ENCODE measurements at places on chromosomes 16 and 17. TPM values are rescaled to one million over a fixed set of nuclear protein-coding genes. Genes with fewer than 3 reads are reported as not detected.

Gene ACSM5
- total RNA-seq = 0.21 TPM

- no peak for DNase-seq
Observed at GRCh38 chr16:60137891-60138290, 1403.8 kb upstream of the GOT2 start.

Gene CCDC43
- 16.0 TPM for total RNA-seq

DNA sequence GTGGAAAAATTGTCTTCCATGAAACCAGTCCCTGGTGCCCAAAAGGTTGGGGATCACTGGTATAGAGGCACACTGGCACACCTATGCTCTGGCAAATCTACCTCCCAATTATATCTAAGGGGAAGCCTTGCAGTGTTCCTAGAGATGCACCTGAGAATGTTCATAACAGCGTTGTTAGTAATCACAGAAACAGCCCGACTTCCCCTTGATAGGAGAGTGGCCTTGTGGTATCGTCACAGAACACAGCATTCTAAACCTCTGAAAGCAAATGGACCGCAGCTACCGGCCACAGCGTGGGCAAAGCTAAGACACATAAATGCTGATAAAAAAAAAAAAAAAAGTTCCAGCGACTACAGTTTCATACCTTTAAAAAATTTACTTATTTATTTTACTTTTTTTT is 39.1 kb upstream of the ADGRG1 start:
- no peak for DNase-seq

Gene KRTAP4-3
- not detected for total RNA-seq

GRCh38 chr16:57994778-57995177 is 5.7 kb downstream of the ZNF319 start:
- no peak for DNase-seq

DNA sequence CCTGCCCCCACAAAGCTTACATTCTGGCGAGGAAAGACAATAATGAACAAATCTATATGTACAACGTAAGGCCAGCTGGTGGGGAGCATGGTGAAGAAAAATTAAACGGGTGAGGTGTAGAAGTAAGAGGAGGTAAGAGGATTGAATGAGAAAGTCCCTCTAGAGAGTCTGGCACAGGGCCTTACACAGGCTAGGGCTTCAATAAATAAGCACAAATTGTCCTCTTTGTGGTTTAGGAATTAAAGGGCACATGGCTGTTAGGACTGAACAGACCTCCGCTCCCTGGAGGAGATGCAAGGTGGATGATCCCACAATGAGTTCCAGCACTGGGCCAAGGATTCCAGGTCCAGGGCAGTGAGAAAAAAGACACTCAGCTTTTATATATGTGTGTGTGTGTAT is 43.1 kb upstream of the HAPSTR1 start:
- no peak for DNase-seq

DNA sequence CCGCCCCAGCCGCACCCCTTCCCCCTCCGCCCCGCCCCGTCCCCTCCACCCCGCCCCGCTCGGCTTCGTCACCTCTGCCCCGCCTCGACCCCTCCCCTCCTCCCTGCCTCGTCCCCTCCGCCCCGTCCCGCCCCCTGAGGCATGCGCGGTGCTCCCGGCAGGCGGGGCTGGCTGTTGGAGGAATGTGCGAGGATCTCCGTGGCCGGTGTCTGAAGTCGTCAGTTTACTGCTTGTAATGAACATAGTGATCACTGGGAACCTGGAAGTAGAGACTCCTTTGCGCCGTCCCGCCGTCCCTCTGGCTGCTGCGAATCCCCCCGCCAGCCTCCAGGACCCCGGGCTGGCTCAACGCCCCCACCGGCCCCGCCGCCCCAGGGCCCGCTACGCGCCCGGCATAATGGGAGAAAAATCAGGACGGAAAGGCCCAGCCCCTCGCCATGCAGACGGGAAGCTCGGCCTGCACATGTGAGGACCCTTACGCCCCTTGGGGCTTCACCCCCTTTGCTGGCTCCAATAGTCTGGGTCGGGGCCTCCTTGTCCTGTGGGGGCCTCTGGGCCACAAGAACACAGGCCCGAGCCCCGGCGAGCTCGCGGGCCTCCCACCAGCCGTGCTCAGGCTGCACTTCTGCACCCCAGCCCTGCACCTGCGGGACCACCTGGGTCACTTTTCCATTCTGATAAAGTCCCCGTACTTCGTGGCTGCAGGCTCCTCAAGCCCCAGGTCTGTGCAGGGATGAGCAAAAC is 743.1 kb downstream of the KCNJ18 start:
- DNase-seq = no peak

Gene MYH2
- total RNA-seq = not detected

Gene PDILT
- not detected for total RNA-seq

DNA sequence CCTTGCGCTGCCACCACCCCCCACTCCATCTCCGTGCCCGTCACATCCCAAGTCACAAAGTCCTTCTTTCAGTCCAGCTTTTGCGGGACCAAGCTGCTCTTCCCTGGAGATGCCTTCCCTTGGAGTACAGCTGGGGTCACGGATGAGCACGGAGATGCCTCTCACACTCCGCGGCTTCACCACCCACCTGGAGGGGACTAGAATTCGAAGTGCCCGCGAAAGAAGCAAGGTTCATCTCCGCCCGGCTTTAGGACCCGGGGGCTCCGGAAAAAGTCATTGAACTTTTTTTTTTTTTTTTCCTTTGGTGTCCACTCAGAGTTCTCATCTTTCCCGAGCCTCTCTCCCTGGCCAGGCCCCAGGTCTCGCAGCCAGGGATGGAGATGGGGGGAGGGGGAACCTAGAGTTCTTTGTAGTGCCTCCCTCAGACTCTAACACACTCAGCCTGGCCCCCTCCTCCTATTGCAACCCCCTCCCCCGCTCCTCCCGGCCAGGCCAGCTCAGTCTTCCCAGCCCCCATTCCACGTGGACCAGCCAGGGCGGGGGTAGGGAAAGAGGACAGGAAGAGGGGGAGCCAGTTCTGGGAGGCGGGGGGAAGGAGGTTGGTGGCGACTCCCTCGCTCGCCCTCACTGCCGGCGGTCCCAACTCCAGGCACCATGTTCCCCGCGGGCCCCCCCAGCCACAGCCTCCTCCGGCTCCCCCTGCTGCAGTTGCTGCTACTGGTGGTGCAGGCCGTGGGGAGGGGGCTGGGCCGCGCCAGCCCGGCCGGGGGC is at the start of gene FKBP10:
FKBP10 (plus strand) TSS at position 624 of the 771 bp plus-strand sequence; CDS start at position 655, 31 bp downstream.
- DNase-seq = peak; percentile 51

- no peak for DNase-seq
Observed at GRCh38 chr16:30444231-30445148, 1.2 kb downstream of the SEPHS2 start.

GRCh38 chr17:78771758-78772382 is 10.2 kb downstream of the CYTH1 start:
- no peak for DNase-seq

DNA sequence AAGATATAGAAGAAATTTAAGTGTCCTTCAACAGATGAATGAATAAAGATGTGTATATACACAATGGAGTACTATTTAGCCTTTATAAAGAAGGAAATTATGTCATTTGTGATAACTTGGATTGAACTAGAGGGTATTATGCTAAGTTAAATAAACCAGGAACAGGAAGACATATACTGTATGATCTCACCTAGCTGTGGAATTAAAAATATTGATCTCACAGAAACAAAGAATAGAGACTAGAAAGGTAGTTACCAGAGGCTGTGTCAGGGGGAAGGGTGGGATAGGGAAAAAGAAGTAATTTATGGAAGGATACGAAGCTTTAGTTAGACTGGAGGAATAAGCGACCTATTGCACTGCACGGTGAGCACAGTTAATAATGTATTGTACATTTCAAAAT is 5.4 kb upstream of the ZNF267 start:
- no peak for DNase-seq

GRCh38 chr16:47493381-47494337 is 32.5 kb downstream of the PHKB start:
- DNase-seq = no peak

Gene NEUROD2
- total RNA-seq = not detected

GRCh38 chr17:43393944-43394482 is 4.8 kb upstream of the ARL4D start:
- DNase-seq = no peak

- DNase-seq = no peak
Observed at GRCh38 chr16:55471448-55472097, 7.4 kb upstream of the MMP2 start.

GRCh38 chr16:4200000-4200780 is 41.7 kb downstream of the SRL start:
- no peak for DNase-seq

DNA sequence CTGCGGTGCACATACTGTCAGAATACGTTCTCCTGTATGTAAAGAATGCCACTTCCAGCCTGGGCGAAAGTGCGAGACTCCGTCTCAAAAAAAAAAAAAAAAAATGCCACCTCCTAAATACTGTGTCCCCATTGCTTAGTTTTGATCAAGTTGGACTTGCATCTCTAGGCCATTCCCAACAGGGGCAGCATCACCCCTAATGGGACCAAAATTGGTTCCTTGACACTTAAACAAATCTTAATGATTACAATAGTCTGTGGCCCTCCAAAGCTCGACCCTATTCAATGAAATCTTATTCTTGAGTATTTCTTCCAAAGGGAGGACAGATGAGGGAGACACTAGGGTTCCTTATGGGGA is 154.7 kb upstream of the PLCG2 start:
- DNase-seq = no peak

DNA sequence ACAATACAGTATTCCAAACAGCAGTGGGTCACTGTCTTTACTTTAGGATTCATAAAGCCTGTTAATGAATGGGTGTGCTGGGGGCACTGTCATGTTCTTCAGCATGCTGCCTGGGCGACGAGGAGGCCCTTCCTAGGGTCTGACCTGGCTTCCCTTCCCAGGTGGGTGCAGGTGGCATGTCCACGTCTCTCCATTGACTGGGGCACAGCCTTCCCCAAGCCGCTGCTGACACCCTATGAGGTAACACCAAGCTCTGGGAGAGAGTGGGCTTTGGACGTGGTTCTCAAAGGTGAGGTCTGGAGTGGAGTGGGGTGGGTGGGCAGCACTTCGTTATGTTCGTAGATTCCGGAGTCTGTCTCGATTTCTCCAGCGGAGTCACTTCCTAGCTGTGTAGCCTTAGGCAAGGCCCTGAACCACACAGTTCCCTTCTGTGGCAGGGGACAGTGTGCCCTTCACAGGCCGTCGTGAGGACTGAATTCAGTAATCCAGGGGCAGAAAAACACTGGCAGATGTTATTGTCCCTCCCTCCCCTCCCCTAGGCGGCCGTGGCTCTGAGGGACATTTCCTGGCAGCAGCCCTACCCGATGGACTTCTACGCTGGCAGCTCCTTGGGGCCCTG is 771 bp upstream of the OVCA2 start:
- DNase-seq = no peak

DNA sequence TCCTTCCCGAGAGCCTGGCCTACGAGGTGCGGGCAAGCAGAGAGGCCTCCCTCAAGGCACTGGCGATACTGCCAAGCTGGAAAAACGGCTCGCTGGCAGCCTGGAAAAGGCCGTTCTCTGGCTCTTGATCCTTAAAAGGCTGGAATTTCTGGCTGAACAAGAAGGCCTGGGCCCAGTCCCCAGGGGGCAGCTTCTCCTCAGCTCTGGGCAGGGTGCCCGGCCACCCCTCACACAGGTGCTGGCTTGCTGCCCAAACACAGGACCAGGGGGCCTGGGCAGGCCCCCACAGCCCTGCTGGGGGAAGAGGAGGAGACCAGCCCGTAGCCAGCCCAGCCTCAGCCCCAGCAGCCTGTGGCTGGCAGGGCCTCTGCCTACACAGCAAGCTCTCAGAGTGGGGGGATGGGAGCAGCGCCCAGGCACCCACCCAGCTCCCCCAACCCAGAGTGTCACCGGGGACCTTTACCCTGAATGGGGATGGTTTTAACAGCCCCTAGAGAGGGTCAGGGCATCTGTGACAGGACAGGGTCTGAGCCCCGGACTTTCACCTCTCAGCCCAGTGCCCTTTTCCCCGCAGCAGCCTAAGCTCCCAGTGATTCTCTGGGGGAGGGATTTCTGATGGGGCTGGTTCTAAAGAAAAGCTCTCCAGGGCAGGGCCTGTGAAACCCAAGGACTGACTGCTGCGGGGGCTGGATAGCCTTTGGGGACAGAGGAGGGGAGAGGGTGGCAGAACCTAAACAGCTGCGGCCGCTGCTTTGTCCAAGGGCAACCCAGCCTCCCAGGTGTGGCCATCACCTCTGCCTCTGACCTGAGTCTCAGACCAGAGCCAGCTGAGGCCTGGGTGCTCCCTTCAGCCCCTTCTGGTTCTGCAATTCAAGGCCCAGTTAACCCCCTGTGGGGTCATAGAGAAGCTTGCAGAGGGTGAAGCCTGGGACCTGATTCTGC is 38.6 kb upstream of the TOB1 start:
- DNase-seq = no peak

- no peak for DNase-seq
Observed at GRCh38 chr17:74527081-74527480, 4.2 kb downstream of the CD300LB start.

Gene GJC1
- total RNA-seq = 89.4 TPM

- DNase-seq = no peak
Observed at GRCh38 chr16:46850619-46851555, 19.9 kb upstream of the C16orf87 start.

DNA sequence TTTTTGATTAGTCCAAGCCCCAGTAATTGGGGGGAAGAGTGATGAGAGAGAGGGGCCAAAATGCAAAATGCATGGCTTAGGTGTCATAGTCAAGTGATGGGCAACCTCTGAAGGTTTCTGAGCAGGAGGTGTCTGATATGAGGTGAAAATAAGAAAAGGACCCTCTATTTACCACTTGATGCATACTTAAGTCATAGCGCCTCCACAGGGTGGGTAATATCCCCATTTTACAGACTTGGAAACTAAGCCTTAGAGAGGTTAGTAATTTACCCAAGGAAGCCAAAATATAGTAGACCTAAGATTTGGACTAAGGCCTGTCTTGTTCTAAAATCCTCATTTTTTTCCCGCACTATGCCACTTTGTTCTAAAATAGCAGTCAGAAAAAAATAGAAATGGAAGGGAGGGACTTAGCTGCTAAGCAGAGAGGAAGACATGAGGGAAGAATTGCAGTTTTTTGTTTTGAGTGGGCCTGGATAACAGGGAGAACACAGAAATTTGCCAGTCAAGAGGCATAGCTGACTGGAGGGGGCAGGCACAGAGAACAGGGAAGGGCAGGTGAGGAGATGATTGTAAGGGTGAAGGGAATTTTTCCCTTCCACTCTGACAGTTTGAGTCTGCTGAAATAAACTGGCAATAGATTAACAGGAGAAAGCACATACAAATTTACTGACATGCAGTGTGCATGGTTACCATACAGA is 2.3 kb upstream of the GRB2 start:
- no peak for DNase-seq

All from Panc1 (cell line).